NCI-H1092 (cell line): ENCODE measurements at places on chromosomes 6 and 20.

- no peak for DNase-seq
Observed at GRCh38 chr6:31822036-31822821, 5.3 kb upstream of the HSPA1B start.

GRCh38 chr6:54805077-54805476 is 41.5 kb upstream of the FAM83B start:
- DNase-seq, result no peak

DNA sequence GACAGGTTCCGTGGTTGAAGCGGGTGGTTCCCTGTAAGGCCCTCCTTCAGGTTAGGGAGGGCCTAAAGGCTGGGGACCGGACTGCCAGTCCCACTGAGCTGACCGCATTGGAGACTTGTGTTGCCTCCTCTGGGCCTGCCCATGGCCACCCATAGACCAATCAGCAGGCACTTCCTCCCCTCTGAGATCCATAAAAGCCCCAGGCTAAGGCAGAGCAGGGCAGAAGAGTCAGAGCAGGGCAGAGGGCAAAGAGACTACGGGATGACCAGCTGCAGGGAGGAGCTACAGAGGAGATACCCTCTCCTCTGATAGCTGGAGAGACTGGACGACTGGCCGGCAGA is 537.4 kb downstream of the TENT5A start:
- DNase-seq, result no peak

DNA sequence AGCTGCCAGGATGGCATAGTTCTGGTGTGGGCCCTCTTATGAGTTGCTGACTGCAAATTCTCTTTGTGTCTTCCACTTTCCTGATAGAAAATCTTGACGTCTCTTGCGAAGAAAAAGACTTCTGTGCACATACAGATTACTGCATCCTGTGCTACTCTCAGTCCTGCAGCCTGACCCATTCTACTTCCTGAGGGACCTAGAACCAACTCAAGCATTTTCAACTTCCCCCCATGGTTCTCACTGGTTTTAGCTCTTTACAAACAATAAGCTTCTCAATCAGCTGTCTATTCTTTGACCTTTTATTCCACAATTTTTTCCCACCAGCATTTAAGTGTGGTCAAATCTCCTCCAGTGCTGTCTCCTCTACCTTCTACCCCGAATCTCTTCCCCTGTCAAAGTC is 13.4 kb upstream of the KLHL32 start:
- no peak for DNase-seq
